Stimulated activated CD8-positive, alpha-beta memory T cell treated with anti-CD3 and anti-CD28 coated beads, Interleukin-15, amount 100 ng/mL, for 4 hours (primary cell): ENCODE measurements at places on chromosomes 3 and 15.

GRCh38 chr15:80580106-80580505, 115.0 kb upstream of the ABHD17C start:
- no peak for DNase-seq

GRCh38 chr3:121096953-121097352, 188.9 kb downstream of the STXBP5L start:
- DNase-seq = no peak

- no peak for DNase-seq
Measured at GRCh38 chr15:39736412-39737195, 46.0 kb downstream of the FSIP1 start.

GRCh38 chr15:36389107-36389506, 190.3 kb upstream of the CDIN1 start:
- no peak for DNase-seq

DNA sequence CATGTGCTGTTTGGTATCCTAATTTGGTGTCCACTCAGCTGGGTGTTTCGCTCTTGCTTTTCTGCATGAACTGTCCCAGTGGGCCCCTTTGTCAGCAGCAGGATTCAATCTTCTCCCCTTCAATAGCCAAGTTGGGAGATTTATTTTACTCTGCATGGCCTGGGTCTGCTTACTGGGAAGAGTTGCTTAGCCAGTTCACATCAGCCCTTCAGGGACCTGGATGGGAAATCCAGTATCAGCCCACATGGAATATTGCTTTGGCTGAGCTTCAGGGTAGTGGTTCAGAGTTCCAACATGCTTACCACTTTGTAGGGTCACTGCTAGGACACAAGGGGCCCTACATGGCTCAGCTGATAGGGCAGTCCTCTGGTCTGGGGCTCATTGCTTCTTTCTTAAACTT, 93.0 kb upstream of the BOC start:
- DNase-seq = no peak

- no peak for DNase-seq
Measured at GRCh38 chr3:147661916-147662315, 252.8 kb downstream of the ZIC1 start.

- no peak for DNase-seq
Measured at GRCh38 chr15:44719293-44719999, 8.1 kb downstream of the B2M start.

GRCh38 chr15:74414603-74415338, 19.0 kb downstream of the SEMA7A start:
- DNase-seq = no peak

GRCh38 chr3:29312960-29313452, 32.1 kb downstream of the RBMS3 start:
- no peak for DNase-seq

GRCh38 chr3:126485176-126485897, 9.6 kb upstream of the ZXDC start:
- DNase-seq = no peak

DNA sequence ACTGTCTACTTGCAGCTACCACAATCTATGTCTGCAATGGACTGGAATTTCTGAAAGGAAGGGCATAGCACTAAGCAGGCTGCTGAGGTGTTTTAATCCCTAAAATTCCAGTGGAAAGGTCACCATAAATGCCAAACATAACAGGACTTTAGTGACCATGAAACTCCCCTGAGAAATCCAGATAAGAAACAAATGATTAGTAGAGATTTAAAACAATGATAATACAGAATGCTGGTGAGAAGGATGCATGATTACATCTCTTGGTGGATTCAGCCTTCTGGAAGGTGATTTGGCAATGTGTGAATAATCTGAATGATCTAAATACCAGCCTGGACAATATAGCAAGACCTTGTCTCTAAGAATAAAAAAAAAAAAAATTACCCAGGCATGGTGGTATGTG, 475.0 kb upstream of the CBLB start:
- no peak for DNase-seq

DNA sequence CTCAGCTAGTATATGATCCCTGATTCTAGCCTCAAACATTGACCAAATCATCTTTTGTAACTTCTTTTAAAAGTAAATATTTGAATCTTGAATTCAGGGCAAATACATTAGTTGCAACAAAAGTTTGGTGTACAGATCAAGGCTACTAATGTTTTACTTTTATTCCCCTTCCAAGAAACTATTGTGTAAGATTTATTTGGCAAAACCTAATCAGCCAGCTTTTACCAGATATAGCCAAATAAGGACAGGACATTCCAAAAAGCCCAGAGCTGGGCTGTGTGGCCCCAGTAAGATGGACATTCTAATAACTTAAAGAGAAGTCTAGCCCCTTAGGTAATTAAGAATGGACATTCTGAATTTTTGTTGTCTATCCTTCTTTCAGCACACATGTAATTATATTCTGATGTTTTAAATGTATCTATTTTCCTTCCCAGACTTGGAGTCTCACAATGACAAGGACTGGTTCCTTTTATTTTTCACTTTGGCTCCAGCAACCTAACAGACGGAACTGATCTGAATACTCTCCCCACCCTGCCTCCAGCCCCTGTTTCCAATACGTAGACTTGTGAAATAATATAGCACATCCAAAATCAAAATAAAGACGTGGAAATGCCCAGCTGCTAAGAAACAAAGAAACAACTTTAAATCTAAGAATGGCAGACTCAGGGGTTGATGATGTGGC, 48.1 kb downstream of the STARD5 start:
- no peak for DNase-seq

- no peak for DNase-seq
Measured at GRCh38 chr3:34005886-34006285, 207.5 kb downstream of the PDCD6IP start.

GRCh38 chr3:39295184-39295775, 15.4 kb upstream of the CX3CR1 start:
- DNase-seq = no peak

- no peak for DNase-seq
Measured at GRCh38 chr15:90571063-90571541, 41.4 kb downstream of the CRTC3 start.

- no peak for DNase-seq
Measured at GRCh38 chr15:31248263-31248662, 78.4 kb upstream of the KLF13 start.

GRCh38 chr3:124659175-124659574, 71.1 kb upstream of the UMPS start:
- DNase-seq = no peak

DNA sequence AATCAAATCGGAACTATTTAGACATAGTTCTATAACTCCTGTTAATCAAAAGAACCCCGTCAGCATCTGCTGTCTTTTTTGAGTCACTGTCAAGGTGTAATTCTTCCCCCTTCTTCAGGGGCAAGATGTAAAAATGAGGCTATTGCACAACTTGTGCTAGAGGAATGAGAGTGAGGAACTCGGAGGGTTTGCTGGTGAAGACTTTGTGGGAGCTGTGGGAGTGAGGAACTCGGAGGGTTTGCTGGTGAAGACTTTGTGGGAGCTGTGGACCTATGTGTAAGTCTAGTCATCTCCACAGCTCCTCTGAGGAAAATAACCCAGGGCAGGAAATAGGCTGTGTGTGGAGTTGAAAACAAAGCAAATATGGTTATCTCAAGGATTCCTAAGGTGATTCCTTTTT, 2.5 kb upstream of the CERS3 start:
- DNase-seq = no peak

DNA sequence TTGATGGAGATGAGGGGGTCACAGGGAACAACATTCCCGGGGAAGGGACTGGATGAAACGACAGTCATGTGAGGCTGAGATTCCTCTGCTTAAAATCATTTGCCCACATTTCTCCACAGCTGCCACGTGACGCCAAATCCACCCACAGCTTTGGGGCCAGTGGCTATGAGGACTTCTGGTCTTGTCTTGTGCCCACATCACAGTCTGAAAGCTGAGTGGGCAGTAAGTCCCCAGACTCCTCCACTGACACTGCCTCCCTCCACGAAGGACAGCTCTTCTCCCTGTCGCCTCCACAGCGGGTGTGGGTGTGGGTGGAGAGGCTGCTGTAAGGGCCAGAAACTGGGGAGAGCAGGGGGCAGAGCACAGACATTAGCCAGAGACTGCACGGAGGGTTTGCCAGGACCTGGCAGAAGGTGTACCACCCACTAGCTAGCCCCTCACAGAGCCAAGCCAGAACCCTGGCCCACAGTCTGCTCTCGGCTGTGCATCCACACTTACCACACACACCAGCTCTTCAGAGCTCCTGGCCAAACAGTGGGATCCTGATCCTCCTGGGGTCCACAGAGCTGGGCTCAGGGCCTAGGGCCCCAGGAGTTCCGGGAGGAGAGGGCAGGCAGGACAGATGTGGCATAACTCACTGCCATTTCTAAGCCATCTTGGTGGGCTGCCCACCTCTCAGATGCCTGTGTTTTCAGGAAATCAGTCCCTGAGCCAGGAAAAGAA, 24.2 kb downstream of the RAB6B start:
- no peak for DNase-seq

DNA sequence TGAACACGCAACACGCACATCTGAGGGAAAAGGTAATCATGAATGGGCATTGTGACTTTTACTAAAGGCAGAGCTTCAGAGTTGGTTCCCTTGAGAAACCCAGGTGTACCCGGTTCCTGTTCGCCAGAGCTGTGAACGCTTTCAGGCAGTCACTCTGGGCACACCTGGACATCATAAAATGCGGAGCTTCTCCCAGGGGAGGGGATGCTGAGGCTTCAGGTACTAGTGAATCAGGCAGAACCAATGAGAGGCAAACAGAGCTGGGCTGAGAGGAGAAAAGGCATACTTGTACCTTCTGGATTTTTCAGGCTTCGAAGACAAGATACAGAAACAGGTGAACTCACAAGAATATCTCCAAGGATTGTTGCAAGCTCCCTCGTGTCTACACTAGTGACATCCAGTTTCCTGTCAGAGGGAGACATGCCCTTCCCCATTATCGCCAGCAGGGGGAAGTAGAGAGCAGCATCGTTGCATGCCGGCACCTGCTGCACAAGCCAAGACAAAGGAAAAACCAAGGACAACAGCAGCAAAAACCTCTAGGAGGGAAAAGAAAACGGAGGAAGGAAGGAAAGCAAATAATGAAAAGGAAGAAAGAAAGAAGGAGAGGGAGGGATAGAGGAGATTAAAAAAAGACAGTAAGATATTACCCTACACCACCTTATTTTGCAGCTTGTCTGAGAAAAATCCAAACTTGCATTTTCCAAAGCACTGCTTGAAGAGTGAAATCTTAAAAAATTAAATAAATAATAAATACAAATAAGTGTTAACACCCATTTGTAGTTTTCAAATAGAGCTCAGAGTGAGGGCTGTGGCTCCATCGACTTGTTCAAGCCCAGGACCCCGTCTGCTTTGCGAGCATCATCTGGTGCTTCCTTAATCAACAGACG, 2.0 kb downstream of the AHSG start:
- peak; percentile 50 for DNase-seq

GRCh38 chr3:37964716-37965115, 25.9 kb upstream of the VILL start:
- DNase-seq = no peak

GRCh38 chr3:53809764-53810400, 36.3 kb downstream of the CHDH start:
- DNase-seq = no peak

DNA sequence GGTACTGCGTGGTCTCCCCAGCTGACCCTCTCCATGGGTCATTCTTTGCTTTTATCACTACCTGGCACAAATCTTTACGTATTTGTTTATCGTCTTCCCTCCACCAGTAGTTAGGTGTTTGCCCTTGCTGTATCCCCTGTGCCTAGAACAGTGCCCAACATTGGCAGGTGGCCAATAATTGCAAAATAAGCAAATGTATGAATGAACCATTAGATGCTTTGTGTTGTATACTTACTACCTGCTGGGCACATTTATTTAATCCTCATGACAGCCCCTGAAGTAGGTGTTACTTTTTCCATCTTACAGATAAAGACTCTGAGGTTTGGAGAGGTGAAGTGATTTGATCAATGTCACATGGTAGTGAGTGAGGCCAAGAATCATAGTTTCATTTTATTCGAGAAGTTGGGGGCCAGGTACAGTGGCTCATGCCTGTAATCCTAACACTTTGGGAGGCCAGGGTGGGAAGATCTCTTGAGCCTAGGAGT, 2.0 kb upstream of the TWF2 start:
- no peak for DNase-seq

DNA sequence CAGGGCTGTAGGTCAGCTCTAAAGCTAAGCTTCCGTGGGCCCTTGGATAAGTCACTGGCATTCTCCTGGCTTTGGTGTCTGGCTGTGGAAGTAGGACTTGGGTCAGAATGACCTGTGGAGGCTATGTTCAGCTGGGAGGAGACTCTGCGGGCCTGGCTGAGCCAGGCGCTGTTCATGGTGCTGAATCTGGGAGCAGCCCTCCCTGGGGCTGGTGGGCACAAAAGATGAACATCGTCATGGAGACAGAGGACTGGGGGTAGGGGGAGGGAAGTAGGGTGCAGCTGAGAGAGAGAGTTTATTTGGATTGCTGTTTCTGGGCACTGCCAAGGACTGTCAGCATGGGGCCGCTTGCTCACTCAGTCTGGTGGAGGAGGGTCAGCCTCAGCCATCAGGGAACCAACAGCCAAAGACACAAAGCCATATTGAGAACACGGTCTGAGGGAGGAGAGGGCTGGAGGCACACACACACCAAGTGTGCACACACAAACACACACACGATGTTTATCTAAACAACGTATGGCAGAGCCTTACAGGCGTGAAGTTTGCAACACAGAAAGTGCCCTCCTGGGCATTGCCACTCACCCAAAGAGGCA, 120.7 kb upstream of the LINGO1 start:
- no peak for DNase-seq

DNA sequence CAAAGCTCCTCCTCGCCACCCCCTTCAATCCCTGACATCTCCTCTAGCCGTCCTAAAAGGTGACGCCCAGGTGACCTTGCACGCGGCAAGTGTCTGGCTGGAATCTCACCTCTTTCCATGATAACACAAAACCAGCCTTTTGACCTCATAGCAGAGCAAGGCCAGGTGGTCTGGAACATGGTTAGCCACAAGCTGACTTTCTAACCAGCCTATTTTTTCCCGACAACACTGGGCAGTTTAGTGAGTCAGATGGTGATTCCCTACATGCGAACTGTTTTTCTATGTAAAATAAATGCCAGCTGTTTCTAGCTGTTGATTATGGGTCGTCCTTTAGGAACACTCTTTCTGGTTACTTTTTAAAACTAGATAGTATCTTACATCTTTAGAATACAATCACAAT, 243.0 kb downstream of the CD47 start:
- DNase-seq = no peak

DNA sequence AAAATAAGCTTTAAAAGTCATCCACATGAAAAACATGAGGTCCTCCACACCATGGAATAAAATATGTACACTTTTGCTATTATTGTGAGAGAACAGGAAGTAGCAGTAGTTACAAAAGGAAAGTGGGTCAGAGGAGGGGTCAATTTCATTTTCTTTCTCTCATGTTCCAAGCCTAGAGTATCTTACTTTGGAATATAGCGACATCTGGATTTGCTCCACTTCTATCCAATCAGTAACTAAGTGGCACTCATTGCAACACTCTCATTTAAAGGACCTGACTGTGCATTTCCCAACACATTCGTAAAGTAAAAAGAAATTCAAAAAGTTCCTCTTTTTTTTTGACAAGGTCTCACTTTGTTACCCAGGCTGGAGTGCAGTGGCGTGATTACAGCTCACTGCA, 637.3 kb downstream of the TUSC7 start:
- no peak for DNase-seq
